Cortex of kidney (tissue), 1 donor: ENCODE measurements at places on chromosomes 2 and 18.

- DNase-seq, result no peak
Measured at GRCh38 chr2:20675701-20676352, 8.9 kb downstream of the GDF7 start.

DNA sequence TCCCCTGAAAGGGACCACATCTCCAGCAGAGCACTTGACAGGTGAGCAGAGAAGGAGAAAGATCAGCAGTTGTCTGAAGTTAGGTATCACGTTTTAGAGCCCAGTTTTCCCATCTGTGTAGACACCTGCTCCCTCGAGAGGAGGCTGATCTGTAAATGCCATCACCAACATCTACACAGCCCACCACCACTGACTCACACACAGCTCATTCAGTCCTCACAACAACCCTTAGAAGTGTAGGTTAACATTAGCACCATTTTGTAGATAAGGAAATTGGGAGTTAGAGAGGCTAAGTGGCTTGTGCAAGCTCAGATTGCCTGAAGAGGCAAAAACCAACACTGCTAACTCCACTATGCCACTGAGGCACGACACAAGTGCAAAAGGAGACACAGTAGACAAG lies 37.2 kb upstream of the STAT1 start:
- no peak for DNase-seq

GRCh38 chr2:156427074-156427473 lies 9.1 kb upstream of the GPD2 start:
- no peak for DNase-seq

DNA sequence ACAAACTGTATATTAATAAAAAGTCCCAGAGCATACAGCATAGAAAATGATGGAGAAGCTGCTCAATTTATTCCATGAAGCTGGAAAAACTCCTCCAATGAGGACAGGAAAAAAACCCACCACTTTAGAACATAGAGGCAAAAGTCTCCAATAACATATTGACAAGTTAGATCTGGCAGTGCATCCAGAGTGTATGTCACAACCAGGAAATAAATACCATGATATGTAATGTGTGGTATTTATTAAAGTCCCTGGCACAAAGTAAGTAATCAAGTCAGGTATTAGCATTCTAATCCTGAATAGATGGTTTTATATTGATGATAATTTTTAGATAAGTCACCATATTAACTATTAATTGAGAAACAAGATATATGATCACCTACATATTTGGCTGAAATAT lies 427.3 kb upstream of the HS6ST1 start:
- no peak for DNase-seq

- DNase-seq, result no peak
Measured at GRCh38 chr2:111066062-111066593, 54.6 kb upstream of the BCL2L11 start.

- no peak for DNase-seq
Measured at GRCh38 chr18:68727506-68727905, 12.6 kb upstream of the TMX3 start.

DNA sequence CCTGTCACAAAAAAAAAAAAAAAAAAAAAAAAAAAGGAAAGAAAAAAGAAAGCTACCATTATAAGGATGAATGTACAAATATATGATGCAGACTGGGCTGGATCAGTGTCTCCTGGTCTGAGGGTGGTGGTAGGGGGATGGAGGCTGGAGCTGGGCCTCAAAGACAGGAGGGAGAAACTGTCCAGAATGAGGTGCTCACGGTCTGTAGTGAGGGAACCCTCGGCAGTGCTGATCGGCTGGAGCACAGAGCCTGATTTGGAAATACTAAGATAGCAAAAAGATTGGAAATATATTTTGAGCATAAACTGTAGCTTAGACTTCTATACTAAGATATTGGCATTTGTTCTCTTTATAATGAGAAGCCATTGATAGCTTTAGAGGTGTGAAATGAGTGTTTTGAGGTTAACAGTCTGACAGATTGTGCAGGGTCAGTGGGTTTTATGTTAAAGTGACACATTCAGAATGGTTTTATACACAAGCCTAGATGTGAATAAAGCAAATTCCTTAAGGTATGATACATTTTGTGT lies 7.9 kb upstream of the SLC3A1 start:
- no peak for DNase-seq

- no peak for DNase-seq
Measured at GRCh38 chr2:129330504-129330903, 649.0 kb upstream of the RAB6C start.

DNA sequence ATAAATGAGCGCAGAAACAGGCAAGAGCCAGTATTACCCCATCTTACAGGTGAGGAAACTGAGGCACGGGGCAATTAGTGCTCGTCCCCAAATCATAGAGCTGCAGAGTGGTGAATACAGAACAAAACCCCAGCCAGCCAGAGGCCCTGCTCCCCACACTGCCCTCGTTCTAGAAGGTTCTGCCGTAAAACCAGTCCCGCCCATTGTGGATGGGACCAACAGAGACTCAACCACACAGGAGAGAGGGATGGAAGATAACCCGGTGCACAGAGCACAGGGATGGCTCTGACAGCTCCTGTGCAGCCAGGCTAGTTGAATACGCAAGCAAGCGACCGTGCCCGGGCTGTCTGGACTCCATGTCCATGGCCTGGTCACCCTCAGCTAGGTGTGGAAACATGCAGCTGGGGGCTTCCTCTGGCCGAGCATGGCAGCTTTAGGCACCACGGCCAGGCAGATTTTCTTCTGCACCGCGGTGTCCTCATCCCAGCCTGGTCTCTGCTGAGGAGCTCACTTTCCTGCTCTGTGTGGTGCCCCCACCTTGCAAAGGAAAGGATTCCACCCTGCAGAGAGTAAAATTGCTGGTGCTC lies 146.4 kb downstream of the TPO start:
- no peak for DNase-seq

DNA sequence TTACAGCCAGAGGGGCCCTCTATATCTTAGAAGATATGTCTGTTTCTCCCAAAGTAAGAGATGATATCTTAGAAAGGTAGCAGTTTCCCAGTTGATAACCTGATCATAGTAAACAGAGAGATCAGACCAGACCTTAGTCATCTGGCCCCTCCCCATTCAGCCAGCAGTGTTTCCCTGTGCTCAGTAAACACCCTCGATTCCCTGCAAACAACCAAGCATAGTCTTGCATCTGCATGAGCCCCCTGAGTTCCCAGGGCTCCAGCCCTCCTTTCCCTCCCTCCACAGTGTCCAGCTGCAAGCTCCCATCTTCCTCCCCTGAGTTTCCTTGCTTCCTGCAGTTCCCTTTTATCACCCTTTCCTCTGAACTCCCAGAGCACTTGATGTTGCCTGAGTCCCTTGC lies 20.3 kb downstream of the NRP2 start:
- no peak for DNase-seq

DNA sequence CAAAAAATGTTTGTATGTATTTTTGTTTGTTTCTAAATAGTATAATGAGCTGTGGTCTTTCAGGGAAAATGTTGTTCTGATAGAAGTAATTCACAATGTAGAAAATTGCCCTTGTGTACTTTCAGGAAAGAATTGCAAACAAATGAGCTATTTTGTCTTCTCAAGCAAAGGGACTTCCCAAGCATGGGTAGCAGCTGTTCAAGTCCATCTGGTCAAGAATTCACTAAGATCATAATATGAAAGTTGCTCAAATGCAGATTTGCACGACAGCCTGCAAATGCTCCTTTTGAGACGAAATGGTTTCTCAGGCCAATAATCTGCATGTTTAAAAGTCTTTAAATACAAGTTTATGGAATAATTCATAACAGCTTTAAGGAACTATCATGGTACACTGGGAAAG lies 51.9 kb upstream of the HNMT start:
- no peak for DNase-seq

DNA sequence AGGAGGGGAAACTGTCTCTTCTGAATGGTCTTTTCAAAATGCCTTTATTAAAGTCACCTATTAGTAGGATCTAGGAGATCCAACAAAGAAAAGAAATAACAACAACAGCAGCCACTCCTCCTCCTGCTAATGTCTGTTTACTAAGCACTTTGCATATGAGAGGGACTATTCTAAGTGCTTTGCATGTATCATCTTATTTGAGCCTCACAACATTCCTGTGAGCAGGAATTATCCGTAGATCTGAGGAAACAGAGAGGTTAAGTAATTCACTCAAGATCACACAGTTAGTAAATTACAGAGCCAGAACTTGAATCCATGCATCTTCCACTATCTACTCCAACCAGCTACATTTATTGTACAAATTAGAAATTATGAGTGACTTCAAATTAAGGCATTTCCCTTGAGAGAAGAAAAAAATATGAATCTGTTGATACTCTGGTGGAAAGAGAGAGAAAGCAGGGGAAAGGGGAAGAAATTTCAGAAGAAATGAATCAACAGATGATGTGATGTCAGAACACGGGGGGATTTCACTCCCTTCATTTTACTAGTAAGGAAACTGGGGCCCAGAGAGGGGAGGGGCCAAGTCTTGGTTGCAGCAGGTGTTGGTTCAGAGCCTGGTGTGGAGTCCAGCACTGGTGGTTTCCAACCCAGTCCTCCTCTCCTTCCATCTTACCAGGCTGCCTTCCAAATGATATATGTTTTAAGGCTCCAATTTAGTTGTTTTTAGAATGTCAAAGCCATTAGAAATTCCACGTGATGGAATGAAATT lies 49.7 kb downstream of the TSN start:
- DNase-seq, result no peak

- no peak for DNase-seq
Measured at GRCh38 chr2:119958670-119959268, 54.1 kb upstream of the EPB41L5 start.
